ENCODE measurements at places on chromosomes 3 and 15.

DNA sequence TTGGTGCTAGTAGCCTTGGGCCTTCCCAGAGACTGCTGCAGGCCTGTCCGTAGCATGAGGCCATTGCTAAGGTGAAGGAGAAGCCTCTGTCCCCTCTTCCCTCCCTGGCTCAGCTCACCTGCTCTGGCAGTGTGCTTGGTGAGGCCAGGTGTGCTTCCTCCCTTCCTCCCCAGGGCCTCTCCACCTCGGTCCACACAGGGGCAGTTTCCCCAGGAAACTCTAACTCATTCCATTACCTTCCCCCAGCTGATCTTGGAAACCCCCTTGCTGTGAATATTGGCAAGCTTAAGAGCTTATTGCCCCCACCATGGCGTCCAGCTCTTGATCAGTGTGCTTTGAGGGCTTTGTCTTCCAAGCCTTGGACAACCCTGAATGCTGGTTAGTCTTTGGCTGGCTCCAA lies 52.7 kb downstream of the ZNF445 start:
- DNase-seq: no peak

GRCh38 chr3:184537885-184538665 lies 23.5 kb upstream of the EPHB3 start:
- no peak for DNase-seq

DNA sequence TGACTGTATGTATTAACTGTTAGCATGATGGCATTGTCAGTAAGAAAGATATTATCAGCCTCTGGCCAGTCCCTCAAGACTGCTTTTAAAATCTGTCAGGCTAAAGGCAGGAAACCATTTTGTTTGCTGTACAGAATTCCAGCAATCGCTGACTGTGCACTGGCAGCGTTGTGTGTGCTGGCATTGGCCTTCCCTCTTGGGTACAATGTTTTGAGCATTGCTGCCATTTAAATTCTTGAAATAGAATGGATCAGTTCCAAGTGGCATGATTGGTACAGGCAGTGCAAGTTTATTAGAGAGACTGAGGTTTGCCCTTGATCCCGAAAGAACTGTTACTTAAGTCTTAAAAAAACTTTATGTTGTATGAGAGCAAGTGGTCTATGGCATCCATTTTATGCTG lies 788.7 kb downstream of the OTOL1 start:
- DNase-seq: no peak

DNA sequence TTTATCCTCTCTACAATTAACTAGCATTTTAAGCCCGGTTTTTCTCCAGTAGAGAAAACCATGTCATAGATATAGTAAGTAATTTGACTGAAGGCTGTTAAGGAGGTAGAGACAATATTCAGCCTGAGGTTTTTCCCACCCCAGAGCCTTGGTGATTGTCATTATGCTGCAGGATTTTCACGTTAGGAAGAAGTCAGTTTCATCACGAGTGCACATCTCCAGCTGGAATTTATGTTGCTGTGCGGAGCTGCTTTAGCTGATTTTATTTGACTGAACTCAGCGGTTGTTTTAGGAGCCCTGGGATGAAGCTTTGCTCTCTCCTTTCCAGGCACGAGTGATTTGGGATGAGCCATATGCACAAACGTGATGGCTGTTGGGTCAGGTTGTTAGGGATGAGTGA lies 271.3 kb upstream of the RGMA start:
- DNase-seq: no peak

- DNase-seq: no peak
These were observed 29.6 kb downstream of the PLSCR4 start for GRCh38 chr3:146221276-146221675.

- no peak for DNase-seq
These were observed 459 bp upstream of the ADCY5 start for GRCh38 chr3:123449102-123449996.

DNA sequence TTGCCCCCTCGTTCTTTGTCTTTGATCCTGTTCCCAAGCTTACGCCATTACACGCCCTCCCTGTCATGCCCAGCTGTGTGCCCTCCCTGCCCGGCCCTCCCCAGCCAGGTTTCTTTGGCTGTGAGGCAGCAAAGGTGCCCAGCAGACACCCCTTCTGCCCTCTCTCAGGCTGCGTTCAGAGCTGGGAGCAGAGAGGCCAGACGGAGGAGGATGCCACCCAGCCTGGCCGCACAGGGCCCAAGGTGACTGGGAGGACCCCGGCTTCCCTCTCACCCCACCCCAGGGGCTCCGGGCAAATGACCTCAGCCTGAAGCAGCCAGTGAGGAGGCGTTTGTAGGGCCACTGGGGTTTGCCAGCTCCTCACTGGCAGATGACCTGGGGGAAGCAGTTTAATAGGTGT lies 30.8 kb upstream of the LACTB start:
- DNase-seq: no peak

- DNase-seq: no peak
These were observed 19.2 kb downstream of the ALS2CL start for GRCh38 chr3:46674031-46674845.

DNA sequence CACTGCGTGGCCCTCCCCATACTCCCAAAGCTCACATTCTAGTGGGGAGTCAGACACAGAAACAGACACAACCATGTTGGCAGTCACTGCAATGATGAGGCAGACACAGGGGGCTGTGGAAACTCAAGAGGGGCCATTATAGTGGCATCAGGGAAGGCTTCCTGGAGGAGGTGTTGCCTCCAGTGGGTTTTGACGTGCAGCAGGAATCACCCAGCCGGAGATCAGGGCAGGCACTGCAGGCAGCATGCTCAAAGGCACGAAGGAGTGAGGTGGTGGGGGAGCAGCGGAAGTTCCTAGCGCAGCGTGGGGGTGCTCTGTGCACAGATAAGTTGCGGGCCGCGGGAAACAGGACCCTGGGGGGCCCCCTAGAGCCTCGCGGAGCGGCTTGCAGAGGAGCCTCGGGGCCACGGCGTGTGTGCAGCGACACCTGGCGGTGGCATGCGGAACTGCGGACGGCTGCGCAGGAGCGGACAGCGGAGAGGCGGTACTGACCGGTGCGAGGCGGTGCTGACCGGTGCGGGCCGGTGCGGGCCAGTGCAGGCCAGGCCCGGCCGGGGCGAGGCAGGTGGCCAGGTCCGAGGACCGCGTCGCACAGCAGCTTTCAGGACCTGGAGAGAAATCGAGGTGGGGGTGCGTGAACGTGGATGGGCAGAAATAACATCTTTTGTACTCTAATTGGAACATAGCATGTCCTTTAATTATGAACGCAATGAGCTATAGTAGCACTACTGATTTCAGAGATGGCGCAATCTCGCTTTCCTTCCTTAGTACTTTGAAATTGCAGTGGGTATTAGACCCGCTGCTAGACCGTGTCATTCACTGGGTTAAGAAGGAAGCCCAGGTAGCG lies 101.5 kb downstream of the FBLN2 start:
- DNase-seq: peak; percentile 71

DNA sequence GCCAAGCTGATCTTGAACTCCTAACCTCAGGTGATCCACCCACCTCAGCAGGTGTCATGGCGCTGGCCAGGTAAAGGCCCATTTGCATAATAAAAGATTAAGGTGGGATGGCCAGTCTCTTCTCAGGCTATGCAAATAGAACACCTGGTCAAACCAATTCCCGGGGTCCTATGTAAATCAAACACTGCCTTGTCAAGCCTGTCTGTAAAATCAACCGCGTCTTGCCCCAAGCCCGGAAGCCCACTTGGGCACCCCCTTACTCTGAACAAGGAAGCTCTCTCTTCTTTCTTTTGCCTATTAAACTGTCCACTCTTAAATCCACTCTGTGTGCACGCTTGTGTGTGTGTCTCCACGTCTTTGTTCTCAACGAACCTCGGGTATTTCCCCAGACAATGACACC lies 13.0 kb upstream of the POC1A start:
- no peak for DNase-seq

DNA sequence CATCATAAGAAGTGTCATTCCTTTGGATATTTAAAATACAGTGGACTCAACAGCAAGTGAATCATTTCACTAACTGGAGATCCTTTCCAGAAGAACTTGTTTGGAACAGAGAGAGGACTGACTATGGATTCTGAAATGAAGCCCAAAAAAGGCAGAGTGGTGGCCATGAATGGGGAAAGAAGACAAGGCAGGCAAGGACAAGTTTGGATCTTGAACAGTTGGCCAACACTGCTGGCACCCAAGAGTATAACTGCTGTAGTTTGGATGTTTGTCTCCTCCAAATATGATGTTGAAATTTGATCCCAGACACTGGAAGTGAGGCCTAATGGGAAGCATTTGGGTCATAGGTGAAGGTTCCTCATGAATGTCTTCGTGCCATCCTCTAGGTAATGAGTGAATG lies 686.9 kb downstream of the GRM7 start:
- no peak for DNase-seq

GRCh38 chr15:87841426-87841998 lies 415.0 kb downstream of the NTRK3 start:
- DNase-seq: no peak

- DNase-seq: no peak
These were observed 152.0 kb downstream of the TJP1 start for GRCh38 chr15:29670266-29670665.

Measured in stimulated activated CD4-positive, alpha-beta T cell treated with anti-CD3 and anti-CD28 coated beads, Interleukin-12 subunit alpha, Interleukin-12 subunit beta, amount 100 ng/mL, for 48 hours (primary cell).